NCI-H82 (cell line): ENCODE measurements at places on chromosomes 5 and 9.
A peak's percentile ranks its signal among the peaks of the same experiment; 100 is the strongest.

- no peak for DNase-seq
Measured at GRCh38 chr5:69449511-69449910, 34.6 kb downstream of the MARVELD2 start.

- DNase-seq = peak; percentile 48
Measured at GRCh38 chr9:130327781-130328348, 62.3 kb downstream of the HMCN2 start.

- DNase-seq = no peak
Measured at GRCh38 chr9:129316281-129317030, 138.4 kb upstream of the IER5L start.

DNA sequence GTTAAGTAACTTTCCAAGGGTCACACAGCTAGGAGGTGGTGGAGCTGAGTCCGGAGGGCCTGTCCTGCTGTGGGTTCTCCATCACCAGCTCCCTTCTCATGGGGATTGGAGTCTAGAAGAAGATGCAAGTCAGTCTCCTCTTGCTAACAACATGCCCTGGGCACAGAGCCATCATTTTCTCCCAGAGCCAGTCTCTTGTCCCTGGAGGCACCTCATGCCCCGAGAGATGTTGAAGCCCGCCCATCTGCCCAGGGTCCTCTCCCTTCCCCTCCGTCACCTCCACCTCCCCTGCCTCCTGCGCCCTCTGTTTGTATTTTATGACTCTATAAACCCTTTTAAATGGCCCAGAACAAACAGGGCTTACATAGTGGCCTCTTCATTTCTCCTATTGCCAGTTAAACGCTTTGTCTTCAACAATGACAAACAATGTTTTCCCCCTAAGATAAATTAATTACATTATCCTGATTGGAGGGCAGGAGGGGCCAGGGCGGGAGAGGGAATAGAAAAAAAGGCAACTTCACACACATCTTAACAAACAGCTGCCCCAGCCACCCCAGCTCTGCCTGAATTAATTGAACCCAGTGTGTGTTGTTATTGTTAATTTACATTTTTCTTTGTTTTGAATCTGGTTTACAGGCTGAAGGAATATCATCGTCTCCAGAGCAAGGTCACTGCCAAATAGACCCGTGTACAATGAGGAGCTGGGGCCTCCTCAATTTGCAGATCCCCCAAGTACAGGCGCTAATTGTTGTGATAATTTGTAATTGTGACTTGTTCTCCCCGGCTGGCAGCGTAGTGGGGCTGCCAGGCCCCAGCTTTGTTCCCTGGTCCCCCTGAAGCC lies 55.8 kb downstream of the ASS1 start:
- DNase-seq = peak; percentile 39

- DNase-seq = no peak
Measured at GRCh38 chr5:54703133-54703532, 185.6 kb downstream of the SNX18 start.

DNA sequence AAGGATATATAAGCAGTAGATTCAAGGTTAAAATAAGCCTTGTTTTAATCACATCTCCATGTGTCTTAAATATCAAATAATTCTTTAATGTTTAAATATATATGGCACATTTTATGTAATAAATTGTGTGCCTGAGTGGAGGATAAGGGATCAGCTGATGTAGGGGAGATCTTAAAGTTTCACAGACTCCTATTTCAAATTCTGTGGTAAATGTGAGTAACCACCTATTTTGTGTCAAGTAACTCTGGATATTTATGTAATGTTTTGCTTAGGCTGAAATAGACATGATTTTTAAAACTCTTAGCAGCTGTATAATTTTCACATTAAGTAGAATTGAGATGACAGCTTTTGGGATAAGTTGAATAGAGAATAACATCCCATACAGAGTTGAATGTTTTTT lies 41.3 kb upstream of the ITGA2 start:
- no peak for DNase-seq

DNA sequence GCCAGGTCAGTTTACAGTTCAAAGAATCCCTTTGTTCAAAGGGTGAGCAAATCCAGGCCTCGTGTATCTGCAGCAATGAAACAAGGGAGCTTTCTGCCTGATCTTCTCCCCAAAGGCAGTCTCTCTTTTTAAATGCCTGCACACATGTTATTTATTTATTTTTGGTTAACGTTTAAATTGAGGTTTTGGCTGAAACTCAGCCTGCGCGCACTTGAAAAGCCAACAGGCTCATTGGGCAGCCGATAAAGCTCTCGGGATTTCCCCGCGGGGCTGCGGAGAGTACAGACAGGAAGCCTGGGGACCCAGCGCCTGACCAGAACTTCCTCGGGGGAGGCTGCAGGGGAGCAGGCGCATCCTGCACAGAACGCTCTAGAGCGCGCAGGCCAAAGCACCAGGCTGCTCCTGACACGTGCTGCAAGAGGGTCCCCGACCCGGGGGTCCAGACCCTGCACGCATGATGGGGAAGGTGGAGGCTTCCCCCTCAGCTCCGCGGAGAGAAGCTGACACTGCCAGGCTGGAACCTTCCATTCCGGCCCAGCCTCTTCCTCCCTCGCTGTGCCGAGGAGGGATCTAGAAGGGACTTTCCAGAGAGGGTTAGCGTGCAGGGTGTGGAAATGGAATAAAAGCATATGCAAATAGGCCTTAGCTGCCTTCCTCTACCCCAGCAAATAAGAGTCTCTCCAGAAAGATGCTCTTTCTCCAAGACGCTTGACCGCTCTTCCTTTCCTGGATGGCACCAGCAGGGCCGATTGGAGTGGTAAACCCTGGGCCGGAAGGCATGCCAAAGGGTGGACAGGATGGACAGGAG lies 46.1 kb downstream of the PTTG1 start:
- DNase-seq = no peak

DNA sequence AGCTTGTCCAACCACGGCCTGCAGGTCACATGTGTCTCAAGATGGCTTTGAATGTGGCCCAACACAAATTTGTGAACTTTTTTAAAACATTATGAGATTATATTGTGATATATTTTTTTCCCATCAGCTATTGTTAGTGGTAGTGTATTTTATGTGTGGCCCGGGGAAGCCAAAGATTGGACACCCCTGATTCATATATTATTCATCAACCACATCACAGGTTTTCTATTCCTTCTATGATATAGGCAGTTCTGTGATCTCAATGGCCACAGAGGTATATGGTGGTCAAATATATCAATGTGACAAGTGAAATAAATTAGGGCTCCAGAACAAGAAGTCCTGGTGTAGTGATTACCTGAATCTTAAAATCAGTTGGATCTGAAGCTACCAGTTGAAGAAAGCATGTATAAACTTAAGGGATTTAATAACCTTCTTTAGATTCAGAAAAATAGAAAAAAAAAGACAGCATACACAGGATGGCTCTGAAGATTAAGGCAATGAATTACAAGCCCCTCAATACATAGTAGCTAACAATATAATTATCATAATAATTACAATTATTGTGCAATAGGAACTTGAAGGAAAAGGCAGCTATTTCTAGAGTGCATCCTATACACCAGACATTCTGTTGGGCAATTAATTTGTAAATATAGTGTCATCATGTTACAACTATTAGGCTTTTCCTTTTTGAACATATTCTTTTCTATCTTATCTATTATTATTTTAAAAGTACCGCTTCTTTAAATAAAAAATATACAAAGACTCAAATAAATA lies 530.4 kb upstream of the PTPRD start:
- no peak for DNase-seq

DNA sequence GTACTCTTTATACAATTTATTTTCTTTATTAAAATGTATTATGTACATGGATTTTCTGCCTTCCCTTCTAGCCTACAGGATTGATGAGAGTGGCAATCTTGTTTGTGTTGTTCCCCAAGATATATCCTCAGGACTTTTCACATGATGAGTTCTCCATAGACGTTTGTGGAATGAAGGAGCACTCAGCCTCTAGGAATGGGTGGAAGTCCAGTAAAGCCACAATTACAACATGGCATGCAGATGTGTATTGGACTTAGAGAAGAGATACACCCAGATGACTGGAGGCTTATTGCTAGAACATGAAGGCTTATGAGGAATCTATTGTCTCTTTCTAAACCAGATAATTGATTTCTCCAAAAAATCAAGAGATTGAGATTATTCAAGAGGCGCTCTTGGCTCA lies 8.2 kb upstream of the DOCK2 start:
- no peak for DNase-seq

DNA sequence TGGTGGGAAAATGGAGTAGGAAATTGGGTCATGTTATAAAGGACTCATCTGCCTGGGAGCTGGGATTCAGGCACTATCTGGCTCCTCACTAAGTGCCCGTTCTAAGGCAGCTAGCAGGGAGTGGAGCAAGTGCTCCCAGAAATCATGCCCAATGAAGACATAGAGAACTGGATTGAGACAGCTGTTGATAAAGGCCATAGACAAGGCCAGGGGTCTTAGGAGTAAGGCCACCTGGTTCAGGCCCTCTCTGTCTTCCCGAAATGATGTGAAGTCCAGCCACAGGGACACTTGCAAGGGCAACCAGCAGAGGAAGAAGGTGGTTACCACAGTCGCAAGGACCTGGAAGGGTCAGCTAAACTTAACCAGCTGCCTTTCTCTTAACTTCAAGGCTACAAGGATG lies 20.1 kb upstream of the SPINK1 start:
- DNase-seq = no peak
